ENCODE measurements at places on chromosomes 7 and 10.

- H3K4me1 ChIP-seq: no peaks in the 10 kb centered on the region
- H3K4me3 ChIP-seq: no peak overlapping the region
- DNase-seq: no peak
- peak overlapping the region; percentile 40 for H3K27ac ChIP-seq
These were observed 174.4 kb downstream of the CTNNA3 start for GRCh38 chr10:67521546-67521945.

DNA sequence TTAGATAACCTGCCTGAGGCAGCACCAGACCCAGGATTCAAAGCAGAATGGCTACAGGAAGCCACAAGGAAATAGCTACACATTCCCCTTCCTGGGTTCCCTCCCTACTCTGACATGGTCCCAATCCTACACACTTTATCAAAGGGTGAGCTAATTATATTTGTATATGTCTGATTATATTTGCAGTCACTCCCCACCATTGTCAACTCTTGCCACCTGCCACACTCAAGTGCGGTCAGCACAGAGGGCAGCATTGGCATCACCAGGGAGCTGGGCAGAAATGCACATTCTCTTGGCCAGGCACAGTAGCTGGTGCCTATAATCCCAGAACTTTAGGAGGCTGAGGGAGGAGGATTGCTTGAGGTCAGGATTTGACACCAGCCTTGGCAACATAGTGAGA is 114.1 kb upstream of the PDLIM1 start:
- H3K27ac ChIP-seq: no peak overlapping the region
- H3K27me3 ChIP-seq: no peaks in the 10 kb centered on the region
- H3K4me3 ChIP-seq: no peak overlapping the region
- no peaks in the 10 kb centered on the region for H3K36me3 ChIP-seq
- H3K4me1 ChIP-seq: no peaks in the 10 kb centered on the region

DNA sequence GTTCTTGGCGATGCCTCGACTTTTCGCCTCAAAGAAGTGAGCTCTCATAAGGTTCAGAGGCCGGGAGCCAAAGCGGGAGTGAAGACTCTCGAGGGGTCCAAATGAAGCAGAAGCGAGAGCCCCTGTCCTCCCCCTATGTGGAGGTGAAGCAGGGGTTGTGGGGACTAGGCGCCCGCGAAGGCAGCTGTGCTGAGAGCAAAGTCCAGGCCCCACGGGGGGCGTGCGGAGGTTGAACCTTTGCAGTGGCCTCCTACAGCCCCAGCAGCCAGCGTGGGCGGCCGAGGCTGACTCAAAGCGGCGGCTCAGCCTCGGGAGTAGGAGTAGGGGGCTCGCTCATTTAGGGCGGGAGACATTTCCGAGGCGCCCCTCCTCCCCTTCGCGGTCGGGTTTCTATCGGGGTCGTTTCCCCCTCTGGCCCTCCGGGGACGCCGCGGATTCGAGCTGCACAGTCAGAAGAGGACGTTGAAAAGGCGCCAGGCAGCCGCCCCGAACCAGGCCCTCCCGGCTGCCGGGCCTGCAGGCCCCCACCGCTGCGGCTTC is 553 bp upstream of the ADD3 start:
- H3K4me3 ChIP-seq: peak overlapping the region; percentile 71
- DNase-seq: no peak
- H3K36me3 ChIP-seq: no peaks in the 10 kb centered on the region

GRCh38 chr10:108424656-108425055 is 1260.2 kb upstream of the SORCS1 start:
- H3K4me1 ChIP-seq: no peaks in the 10 kb centered on the region
- H3K27ac ChIP-seq: no peak overlapping the region
- no peaks in the 10 kb centered on the region for H3K27me3 ChIP-seq
- no peaks in the 10 kb centered on the region for H3K36me3 ChIP-seq
- no peak for DNase-seq
- no peak overlapping the region for H3K4me3 ChIP-seq

DNA sequence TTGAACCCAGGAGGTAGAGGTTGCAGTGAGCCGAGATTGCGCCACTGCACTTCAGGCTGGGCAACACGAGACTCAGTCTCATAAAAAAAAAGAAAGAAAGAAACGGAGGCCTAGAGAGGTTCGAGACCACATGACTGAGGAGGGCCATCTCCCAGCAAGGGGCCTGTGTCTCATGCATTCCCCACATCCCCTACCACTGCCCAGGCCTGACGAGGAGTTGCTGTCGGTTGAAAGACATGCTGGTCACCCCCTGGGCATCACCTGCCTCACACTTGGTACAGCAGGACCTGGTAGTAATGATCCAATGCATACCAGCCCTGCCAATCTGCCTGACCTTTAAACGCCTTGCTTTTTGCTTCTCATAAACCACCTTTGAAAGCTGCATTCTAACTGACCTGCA is 85.9 kb downstream of the DLG5 start:
- no peak overlapping the region for H3K4me3 ChIP-seq
- H3K4me1 ChIP-seq: peaks cover 4% of the 10 kb centered on the region
- H3K27ac ChIP-seq: no peak overlapping the region

- H3K4me1 ChIP-seq: peaks cover 10% of the 10 kb centered on the region
- no peaks in the 10 kb centered on the region for H3K36me3 ChIP-seq
- peaks cover 21% of the 10 kb centered on the region for H3K27me3 ChIP-seq
- H3K4me3 ChIP-seq: peak overlapping the region; percentile 68
These were observed 23.2 kb upstream of the CFAP46 start for GRCh38 chr10:132965411-132966057.

- H3K27me3 ChIP-seq: peaks cover 17% of the 10 kb centered on the region
- H3K4me1 ChIP-seq: peaks cover 4% of the 10 kb centered on the region
- H3K36me3 ChIP-seq: no peaks in the 10 kb centered on the region
- no peak for DNase-seq
- H3K27ac ChIP-seq: no peak overlapping the region
These were observed 5.1 kb downstream of the RAPGEF5 start for GRCh38 chr7:22351878-22352277.

DNA sequence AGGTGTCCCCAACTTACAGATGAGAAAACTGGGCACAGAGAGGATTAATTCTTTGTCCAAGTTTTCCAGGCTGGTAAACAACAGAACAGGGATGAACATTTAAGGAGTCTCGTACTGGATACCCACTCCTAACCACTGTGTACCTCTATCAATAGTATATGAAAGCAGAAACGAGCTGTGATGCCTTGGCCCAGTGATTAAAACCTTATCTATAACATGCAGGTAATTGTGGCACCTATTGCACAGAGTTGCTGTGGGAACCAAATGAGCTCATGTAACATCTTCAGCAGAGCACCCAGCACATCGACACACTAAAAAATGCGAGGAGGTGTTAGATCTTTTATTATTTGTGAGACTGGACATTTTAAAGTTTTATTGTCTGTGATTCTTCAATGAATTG is 1.6 kb downstream of the TMEM273 start:
- peaks cover 9% of the 10 kb centered on the region for H3K27me3 ChIP-seq
- H3K4me3 ChIP-seq: no peak overlapping the region
- no peak for DNase-seq
- H3K4me1 ChIP-seq: no peaks in the 10 kb centered on the region

- peaks cover 3% of the 10 kb centered on the region for H3K4me1 ChIP-seq
- H3K36me3 ChIP-seq: no peaks in the 10 kb centered on the region
- DNase-seq: peak; percentile 39
- no peak overlapping the region for H3K4me3 ChIP-seq
- H3K27me3 ChIP-seq: no peaks in the 10 kb centered on the region
These were observed 201.3 kb downstream of the JCAD start for GRCh38 chr10:29857843-29858701.

DNA sequence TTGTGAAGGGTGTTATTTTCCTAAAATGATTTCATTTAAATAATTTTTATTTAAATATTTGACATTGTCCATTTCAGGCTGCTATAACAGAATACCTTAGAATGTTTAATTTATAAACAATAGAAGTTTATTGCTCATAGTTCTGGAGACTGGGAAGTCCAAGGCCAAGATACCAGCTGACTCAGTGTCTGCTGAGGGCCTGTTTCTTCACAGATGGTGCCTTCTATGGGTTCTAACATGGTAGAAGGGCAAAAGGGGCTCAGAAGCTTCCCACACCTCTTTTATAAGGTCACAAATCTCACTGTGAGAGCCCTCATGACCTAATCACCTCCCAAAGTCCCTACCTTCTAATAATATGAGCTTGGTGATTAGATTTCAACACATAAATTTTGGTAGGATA is 50.7 kb downstream of the MTURN start:
- H3K36me3 ChIP-seq: no peaks in the 10 kb centered on the region
- H3K27ac ChIP-seq: no peak overlapping the region
- no peak for DNase-seq
- no peaks in the 10 kb centered on the region for H3K27me3 ChIP-seq

- no peaks in the 10 kb centered on the region for H3K36me3 ChIP-seq
- no peak overlapping the region for H3K4me3 ChIP-seq
- no peak for DNase-seq
- no peaks in the 10 kb centered on the region for H3K27me3 ChIP-seq
- no peaks in the 10 kb centered on the region for H3K4me1 ChIP-seq
These were observed 125.3 kb downstream of the HTR7 start for GRCh38 chr10:90732581-90732980.

- no peak for DNase-seq
- H3K4me3 ChIP-seq: no peak overlapping the region
- H3K27me3 ChIP-seq: no peaks in the 10 kb centered on the region
- H3K27ac ChIP-seq: no peak overlapping the region
- no peaks in the 10 kb centered on the region for H3K36me3 ChIP-seq
- H3K4me1 ChIP-seq: no peaks in the 10 kb centered on the region
These were observed 150.2 kb downstream of the GNAI1 start for GRCh38 chr7:80284855-80285254.

GRCh38 chr7:17391366-17391765 is 92.9 kb downstream of the AHR start:
- H3K4me3 ChIP-seq: no peak overlapping the region
- DNase-seq: no peak
- H3K36me3 ChIP-seq: no peaks in the 10 kb centered on the region
- no peak overlapping the region for H3K27ac ChIP-seq
- H3K4me1 ChIP-seq: no peaks in the 10 kb centered on the region

DNA sequence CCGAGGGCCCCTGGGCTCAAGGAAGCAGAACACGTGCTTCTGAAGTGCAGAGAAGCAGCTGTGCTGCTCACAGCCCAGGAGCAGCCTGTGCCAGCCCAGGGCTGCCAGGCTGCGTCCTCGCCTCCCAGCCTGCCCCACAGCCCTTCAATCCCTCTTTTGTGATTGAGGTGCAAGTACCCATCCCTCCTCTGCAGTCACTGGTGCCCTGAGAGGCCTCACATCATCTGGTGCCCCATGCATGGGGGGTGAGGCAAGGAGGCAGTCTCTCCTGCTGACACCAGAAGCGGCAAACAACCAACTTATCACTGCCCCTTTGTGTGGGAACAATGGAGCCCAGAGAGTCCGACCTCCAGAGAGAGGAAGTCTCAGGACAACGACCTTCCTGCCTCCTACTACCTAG is 49.8 kb upstream of the FGFR2 start:
- H3K36me3 ChIP-seq: no peaks in the 10 kb centered on the region
- no peaks in the 10 kb centered on the region for H3K27me3 ChIP-seq

GRCh38 chr10:45553613-45554012 is 119.0 kb downstream of the ZFAND4 start:
- no peaks in the 10 kb centered on the region for H3K27me3 ChIP-seq

- H3K27ac ChIP-seq: no peak overlapping the region
- no peaks in the 10 kb centered on the region for H3K4me1 ChIP-seq
- H3K27me3 ChIP-seq: no peaks in the 10 kb centered on the region
- H3K36me3 ChIP-seq: no peaks in the 10 kb centered on the region
These were observed 486 bp upstream of the SORCS1 start for GRCh38 chr10:107164992-107165391.

- H3K36me3 ChIP-seq: no peaks in the 10 kb centered on the region
- H3K27me3 ChIP-seq: peaks cover 33% of the 10 kb centered on the region
- H3K4me1 ChIP-seq: no peaks in the 10 kb centered on the region
- H3K27ac ChIP-seq: no peak within 1 kb of the TSS
- H3K4me3 ChIP-seq: peak within 1 kb of the TSS; percentile 44
- no peak for DNase-seq
These were observed at the start of gene EVX1 for GRCh38 chr7:27242555-27243339. EVX1 (plus strand) TSS chr7:27242802; CDS start chr7:27243031, 229 bp downstream.

DNA sequence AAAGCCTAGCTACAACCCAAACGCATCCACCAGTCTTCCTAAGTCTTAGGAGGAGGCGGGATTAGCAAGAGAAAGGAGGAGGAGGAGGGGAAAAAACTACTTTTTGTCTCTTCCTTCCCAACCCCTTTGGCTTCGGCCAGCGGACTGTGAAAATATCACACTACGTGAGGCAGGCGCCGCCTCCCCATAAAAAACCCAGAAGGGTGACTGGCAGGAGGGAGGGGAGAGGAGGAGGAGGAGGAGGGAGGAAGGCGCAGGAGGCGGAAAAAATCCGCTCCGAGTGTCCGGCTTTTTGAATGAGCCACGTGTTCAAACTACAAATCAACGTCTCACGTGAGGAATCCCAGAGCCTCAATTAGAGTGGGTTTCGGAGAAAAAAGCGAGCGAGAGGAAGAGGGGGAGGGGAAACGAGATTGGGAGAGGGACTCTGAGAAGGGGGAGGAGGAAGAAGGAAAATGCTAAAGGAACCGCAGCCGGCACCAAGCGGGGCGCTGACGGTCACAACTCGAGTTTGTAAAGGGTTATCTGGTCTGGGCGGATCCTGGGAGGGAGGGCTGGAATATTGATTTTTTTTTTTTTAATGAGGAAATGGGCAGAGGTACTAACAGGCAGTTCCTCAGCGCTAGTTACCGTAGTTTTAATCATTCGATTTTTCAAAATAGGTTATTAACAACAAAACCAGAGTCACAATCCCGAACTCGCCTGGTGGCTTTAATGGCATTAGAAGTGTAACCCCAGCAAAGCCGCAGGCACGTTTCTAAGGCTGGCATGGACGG is at the start of gene IGF2BP3:
Gene IGF2BP3, minus strand, starts transcription at position 162 of the 776 bp plus-strand sequence. CDS start 381 bp downstream, outside the sequence.
- no peaks in the 10 kb centered on the region for H3K36me3 ChIP-seq
- peak within 1 kb of the TSS; percentile 98 for H3K4me3 ChIP-seq
- H3K27ac ChIP-seq: peak within 1 kb of the TSS; percentile 100
- DNase-seq: peak; percentile 97

DNA sequence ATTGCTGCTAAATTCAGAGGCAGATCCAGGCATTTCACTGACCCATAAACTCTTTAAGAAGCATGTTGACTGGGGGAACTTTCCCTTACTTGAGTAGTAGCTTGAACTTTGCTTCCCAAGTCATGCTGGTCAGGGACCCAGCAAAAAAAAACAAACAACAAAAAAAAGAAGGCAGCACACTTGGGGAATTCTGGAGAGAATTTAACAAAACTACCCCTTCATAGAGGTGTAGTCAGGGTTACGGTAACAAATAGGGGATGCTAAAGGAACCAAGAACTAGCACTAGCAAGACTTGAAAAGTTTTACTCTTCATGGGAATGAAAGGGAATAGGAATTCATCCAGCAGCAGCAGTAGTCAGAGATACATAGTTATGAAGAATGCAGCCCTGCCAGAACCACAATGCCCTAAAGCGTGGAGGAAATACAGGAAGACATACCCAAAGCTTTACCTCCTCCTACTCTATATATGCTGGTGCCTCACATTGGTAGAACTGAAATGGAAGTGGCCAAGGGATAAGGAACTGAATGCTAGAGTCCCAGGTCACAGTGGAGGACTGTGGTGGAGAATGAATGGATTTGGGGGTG is 67.3 kb downstream of the PHYHIPL start:
- no peaks in the 10 kb centered on the region for H3K36me3 ChIP-seq
- no peaks in the 10 kb centered on the region for H3K27me3 ChIP-seq
- H3K4me1 ChIP-seq: no peaks in the 10 kb centered on the region
- DNase-seq: no peak
- no peak overlapping the region for H3K27ac ChIP-seq
- no peak overlapping the region for H3K4me3 ChIP-seq

- H3K27me3 ChIP-seq: no peaks in the 10 kb centered on the region
- H3K4me1 ChIP-seq: no peaks in the 10 kb centered on the region
- H3K27ac ChIP-seq: peak overlapping the region; percentile 11
- H3K4me3 ChIP-seq: no peak overlapping the region
- H3K36me3 ChIP-seq: no peaks in the 10 kb centered on the region
- no peak for DNase-seq
These were observed 288.9 kb upstream of the KLF6 start for GRCh38 chr10:4073912-4074311.

- peaks cover 4% of the 10 kb centered on the region for H3K27me3 ChIP-seq
- H3K4me1 ChIP-seq: no peaks in the 10 kb centered on the region
- no peaks in the 10 kb centered on the region for H3K36me3 ChIP-seq
- no peak overlapping the region for H3K4me3 ChIP-seq
- no peak for DNase-seq
These were observed 19.5 kb upstream of the ITGB8 start for GRCh38 chr7:20310963-20311742.
